ENCODE measurements at places on chromosomes 16 and 17. TPM values are rescaled to one million over a fixed set of nuclear protein-coding genes. Genes with fewer than 3 reads are reported as not detected.

Gene TMC7
- 0.43 TPM for total RNA-seq

Gene ABI3
- 3.4 TPM for total RNA-seq

Gene GNG13
- not detected for total RNA-seq

Gene ADORA2B
- total RNA-seq: 15.1 TPM

Gene NOG
- total RNA-seq: 20.3 TPM

Gene HAS3
- total RNA-seq: 0.25 TPM

Gene C1QL1
- total RNA-seq: 0.10 TPM

Gene CRISPLD2
- total RNA-seq: 0.48 TPM

Gene DNAH9
- total RNA-seq: 0.13 TPM

Gene TM4SF5
- total RNA-seq: not detected

Gene KRTAP3-2
- total RNA-seq: not detected

Gene ADAM11
- 0.73 TPM for total RNA-seq

Gene TMEM231
- 2.6 TPM for total RNA-seq

Gene ODAD4
- 0.15 TPM for total RNA-seq

Gene SPNS3
- total RNA-seq: not detected

Gene ZNF747
- 11.2 TPM for total RNA-seq

Gene FBXW10B
- 0.12 TPM for total RNA-seq

Gene MARVELD3
- total RNA-seq: 0.23 TPM

Gene HNF1B
- total RNA-seq: not detected

Gene PIRT
- not detected for total RNA-seq

Gene MARCHF10
- not detected for total RNA-seq

Gene CA10
- total RNA-seq: not detected

Gene SYCE1L
- 0.49 TPM for total RNA-seq

Gene SCN4A
- total RNA-seq: 12.4 TPM

Gene TXNDC17
- 62.0 TPM for total RNA-seq

Gene DRC3
- total RNA-seq: 0.89 TPM

Gene AFMID
- 110 TPM for total RNA-seq

Gene PRSS21
- not detected for total RNA-seq

Gene COASY
- 33.7 TPM for total RNA-seq

Gene PRKCB
- total RNA-seq: not detected

Gene SCRN2
- total RNA-seq: 12.9 TPM
